ENCODE measurements at places on chromosomes 7 and 10.

GRCh38 chr7:24343614-24344013, 59.6 kb downstream of the NPY start:
- no peak for DNase-seq

DNA sequence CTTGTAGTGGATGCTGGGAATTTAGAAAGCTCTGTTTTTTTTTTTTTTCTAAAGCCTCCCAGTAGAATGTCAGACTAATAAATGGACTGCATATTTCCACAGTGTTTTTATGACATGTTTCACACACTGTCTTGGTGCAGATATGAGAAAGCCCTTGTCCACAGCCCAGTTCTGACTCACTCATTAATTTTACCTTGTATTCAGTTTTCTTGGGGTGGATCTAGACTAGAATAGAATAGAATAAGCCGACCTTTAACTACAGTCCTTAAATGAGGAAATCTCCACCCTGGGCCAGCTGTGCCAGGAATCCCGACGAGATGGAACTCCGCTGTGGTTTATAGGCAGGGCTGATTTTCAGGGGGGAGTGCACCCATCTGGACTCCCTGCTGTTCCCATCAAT, 274.7 kb downstream of the NRG3 start:
- no peak for DNase-seq

DNA sequence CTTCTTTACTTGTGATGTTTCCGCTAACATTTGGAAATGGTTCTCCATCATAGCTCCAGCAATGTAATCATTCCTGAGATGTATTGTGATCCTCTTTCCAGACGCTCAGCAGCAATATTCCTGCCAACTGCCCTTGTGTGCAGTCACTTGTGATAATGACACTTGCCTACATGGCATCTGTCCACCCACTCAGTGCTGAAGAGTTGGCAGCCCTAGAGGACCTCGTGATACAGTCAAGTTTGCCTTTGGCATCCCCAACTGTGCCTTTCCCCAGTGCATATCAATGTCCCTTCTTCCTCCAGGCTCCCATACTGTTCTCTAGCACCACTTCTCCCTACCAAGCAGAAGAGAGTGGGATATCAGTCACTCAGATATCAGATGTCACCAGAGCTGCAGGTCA, 64.9 kb downstream of the MYOF start:
- DNase-seq = no peak

GRCh38 chr7:44765579-44766415, 17.1 kb downstream of the ZMIZ2 start:
- DNase-seq = no peak

DNA sequence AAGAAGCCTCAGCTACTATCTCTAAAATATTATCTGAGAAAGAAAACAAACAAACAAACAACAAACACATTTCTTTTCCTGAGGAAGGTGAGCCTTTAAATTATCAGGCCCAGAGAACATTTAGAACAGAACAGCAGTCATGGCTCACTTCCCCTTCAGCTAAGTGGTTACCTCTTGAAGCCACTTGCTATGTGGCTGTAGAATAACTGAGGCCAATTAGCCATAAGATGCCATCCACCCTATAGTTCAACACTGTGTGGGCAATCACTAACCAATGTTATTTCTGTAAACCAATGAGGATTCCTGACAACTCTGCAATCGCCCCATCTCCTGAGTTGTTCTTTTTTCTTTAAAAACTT, 3.7 kb upstream of the UPP1 start:
- DNase-seq = no peak

DNA sequence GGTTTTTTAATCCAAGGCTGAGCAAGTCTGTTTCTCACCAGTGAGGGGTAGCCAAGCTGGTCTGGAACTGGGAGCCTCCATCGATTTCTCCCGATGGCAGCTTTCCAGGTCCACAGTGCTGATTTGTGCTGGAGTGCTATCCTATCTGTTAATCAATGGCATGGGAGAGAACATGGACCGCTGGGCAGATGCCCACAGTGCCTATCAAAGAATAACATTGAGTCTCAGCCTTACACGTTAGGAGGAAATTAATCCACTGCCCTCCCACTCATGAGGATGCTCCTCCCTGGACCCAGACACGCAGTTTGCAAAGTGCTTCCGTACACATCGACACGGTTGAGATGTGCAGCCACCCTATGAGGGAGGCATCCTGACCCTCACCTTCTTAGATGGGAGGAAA, 36.0 kb upstream of the CUX1 start:
- no peak for DNase-seq

DNA sequence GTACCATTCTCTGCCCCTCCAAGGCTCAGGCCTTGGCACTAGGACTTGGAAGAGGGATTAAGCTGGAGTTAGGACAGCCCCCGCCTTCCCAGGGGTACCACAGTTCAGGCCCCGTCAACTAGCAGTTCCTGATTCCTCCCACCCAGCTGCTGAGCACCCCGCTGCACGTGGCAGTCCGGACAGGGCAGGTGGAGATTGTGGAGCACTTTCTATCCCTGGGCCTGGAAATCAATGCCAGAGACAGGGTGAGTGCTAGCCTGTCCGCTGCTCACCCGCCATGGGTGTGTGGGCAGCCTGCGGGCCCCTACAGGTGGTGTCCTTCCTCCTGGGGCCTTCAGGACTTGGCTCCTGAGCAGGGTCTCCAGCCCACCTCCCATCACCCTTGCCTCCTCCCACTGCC, 2.0 kb upstream of the HOGA1 start:
- no peak for DNase-seq

DNA sequence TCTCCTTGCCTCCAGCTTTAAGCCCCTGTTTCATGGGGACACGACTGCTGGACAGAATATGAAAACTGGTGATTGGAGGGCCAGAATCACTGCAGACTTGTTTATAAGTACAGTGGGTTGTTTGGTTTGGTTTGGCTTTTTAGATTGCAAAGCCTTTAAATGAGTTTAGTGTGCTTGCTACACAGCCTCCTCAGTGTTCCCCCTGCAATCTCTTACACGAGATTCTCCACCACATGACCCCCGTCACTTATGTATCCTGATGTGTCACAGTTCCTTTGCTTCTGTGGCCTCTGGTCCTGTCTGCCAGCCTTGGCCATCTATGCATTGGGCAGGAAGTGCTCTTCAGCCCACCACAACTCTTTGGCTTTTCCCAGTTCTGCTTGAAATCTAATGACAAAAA, 103.7 kb upstream of the ANKRD1 start:
- no peak for DNase-seq

- DNase-seq = no peak
Measured at GRCh38 chr10:58932126-58932525, 244.3 kb upstream of the PHYHIPL start.

GRCh38 chr10:62860946-62861345, 44.8 kb upstream of the EGR2 start:
- DNase-seq = no peak

- DNase-seq = no peak
Measured at GRCh38 chr7:115676080-115676479, 354.5 kb downstream of the TFEC start.

GRCh38 chr10:128612195-128612594, 486.0 kb upstream of the MKI67 start:
- DNase-seq = no peak

DNA sequence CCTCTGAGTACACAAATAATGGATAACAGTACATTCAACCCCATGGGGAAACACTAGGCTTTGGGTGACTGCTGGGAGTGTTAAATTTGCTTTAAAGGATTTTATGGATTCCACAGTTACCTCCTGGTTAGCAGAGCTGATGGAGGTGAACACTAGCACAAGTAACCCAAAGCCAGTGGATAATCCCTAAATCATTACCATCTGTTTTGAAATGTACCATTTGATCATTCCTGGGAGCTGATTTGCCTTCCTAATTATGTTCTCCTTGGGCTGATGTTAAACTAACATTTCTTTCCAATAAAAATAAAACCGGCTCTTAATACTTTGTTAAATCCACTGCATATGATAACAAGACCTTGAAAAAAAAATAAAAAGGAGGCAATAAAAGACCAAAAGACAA, 493.9 kb downstream of the PLXNA4 start:
- DNase-seq = no peak

DNA sequence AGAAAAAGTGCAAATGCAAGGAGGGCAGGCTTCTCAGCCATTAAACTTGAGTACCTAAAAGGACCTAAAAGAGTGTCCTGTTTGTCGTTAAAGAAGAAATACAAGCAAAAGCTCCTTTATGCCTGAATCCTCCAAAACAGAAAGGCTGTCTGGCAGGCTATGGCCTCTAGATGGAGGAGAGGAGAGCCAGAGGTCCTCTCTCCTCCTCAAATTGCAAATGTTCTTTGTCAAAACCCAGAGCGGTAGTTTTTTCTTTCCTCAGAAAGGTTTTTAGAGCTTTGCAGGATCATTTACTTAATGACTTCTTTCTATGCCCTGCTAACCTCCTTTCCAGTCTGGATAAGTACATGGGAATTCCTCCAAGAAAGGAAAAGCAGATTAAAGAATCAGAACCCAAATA, 1.9 kb upstream of the SORCS1 start:
- DNase-seq = peak; percentile 32

DNA sequence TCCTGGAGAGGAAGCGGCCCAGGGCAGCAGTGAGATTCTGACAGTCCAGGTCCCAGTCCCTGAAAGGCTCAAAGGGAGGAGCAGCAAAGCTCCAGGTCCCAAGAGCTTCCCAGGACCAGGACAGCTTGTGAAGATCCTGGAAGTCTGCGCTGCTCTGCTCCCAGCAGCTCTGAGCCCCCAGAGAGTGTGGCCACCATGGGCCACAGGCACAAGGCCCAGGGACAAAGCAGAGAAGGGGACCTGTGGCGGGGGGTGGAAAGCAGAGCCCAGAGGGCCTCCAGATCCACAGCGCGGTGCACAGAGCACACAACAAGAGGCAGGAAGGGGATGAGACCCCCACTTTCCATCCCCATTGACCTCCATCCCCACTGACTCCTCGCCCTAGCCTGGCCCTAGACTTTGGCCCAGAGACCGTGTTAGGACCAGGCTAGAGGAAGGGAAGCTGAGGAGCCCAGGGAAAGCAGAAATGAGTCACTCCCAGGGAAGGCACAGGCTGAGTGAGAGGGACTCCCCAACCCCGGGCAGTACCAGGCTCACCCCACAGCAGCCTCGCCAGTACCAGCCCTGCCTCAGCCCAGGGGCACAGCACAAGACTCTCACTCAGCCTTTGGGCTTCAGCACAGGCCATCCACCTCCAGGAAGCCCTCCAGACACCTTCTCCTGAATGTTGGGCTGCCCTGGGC, 75.5 kb downstream of the GRID1 start:
- no peak for DNase-seq

DNA sequence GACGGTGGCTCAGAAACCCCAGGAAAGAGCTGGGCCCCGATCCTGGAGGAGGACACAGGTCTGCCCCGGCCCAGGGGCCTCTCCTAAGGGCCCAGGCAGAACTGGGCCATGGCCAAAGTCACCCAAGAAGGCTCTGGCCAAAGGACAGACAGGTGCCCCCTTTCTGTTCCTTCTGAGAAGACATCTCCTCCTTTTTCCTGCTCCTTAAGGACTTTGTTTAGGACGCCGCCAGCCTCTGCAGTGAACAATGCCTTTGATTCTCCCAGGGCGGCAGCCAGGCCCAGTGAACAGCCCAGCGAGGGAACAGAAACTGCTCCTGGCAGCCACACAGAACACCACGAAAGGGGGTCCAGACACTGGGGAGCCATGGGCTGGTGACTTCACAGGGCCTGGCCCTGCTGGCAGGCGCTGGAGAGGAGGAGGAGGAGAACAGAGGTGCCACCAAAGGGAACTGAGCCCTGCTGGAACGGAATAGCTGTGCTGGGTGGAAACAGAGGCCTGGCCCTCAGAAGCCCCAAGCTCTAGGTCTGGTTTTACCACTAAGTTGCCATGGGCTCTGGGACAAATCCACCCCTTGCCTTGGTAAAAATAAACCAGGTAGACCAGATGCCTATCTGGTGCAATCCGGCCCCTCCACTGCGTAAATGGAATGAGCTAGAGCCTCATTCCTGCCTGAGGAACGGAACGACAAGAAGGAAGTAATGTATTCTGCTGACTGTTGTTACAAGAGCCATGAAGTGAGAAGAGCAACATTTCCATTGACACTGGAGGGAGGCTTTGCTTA, 163.3 kb upstream of the RHEB start:
- DNase-seq = no peak

DNA sequence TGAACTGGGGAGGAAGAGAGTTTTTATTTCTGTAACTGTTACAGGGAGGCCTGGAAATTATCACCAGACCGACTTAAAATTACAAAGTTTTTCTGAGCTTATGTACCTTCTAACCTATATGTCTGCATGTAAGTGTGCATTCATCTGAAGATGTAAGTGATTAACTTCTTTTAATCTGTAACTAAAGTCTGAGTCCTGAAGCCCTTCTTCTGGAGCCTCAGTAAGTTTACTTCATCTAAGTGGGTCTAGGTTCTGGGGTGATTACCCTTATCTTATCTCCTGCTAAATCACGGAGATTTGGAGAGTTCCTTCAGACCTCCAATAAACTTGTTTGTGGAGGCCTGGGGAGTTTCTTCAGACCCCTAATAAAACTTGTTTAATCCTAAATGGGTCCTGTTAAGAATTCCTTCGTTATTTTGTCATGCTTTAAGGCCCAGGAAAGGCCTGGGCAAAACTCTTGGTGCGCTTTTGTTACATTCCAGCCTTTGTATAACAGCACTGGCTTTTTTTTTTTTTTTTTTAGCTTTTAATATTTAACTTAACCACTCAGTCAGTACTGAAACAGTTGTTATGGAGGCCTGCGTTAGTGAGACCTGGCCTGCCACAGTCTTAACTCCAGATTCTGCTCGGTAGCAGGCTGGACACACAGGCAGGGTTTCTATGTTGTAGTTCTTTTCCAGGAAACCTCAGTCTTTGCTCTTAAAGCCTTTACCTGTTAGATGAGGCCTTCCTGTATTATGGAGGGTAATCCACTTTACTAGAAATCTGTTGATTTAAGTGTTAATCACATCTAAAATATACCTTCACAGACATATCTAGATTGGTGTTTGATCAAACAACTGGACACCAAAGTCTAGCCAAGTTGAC, 33.0 kb downstream of the TPST1 start:
- DNase-seq = no peak

GRCh38 chr7:77913977-77914607, 115.5 kb downstream of the PHTF2 start:
- DNase-seq = no peak

DNA sequence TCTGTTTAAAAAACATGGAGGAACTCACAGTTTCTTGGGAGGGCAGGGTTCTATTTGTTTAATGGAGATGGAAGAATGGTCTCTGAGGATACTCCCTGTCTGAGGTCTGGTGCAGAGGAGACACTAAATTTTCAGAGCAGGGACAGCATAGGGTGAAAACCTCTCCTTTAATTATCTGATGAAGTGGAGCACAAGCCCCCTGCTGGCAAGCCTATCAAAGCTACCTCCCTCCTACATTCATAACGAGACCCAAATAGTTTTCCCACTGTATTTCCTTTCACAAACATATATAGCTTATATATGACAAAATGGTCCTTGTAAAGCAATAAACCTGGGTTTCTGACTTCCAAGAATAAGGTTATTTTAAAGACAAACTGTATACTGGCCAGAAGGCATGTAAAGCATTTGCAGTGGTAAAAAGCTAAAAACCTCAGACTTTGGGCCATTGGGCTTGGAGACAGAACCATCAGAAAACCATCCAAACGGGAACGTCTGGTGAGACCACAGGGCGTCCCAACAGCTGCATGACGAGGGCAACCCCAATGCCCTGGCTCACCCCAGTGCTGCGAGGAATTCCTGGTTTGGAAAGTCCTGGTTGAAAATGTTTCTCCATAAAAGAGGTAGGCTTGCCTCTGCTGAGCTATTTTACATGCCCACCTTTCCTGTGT, 201.3 kb downstream of the FANK1 start:
- DNase-seq = no peak

- no peak for DNase-seq
Measured at GRCh38 chr7:10121631-10122030, 852.0 kb upstream of the PHF14 start.

All from SK-N-DZ (cell line).